ENCODE measurements at places on chromosomes 6 and 20. TPM values are rescaled to one million over a fixed set of nuclear protein-coding genes. Genes with fewer than 3 reads are reported as not detected.
A peak's percentile ranks its signal among the peaks of the same experiment; 100 is the strongest.

- DNase-seq = no peak
- no peaks in the 10 kb centered on the region for H3K27me3 ChIP-seq
- H3K4me1 ChIP-seq = no peaks in the 10 kb centered on the region
- H3K4me3 ChIP-seq = no peak overlapping the region
- H3K27ac ChIP-seq = no peak overlapping the region
Observed at GRCh38 chr6:135115411-135115810, 60.8 kb upstream of the HBS1L start.

DNA sequence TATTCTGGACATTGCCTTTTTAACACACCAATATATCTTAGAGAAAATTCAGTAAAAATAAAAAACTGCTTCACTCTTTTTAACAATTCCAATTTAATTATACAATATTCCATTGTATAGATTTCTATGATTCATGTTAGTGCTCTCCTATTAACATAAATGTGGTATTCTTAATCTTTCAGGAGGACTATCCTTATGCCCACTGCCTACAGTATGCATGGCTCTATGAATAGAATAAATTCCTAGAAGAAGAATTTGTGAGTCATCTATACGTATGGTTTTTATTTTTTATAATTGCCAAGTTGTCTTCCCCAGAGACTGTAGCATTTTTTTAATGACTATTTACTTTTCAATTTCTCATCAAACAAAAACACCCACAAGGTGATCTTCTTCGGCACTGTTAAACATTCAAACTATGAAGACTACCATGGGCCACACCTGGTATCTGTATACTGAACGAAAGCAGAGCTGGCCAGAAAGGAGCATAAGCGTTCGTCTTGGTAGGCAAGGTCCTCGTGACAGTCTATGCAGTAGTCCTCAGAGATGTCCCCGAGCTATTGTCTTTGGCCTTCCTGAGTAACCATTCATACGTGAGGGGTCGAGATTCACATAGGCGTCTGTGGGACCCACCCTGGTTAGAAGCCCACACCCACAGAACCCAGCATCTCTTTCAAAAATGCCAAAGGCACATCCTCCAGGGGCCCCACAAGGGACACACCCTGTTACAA lies 74.6 kb downstream of the KIF16B start:
- no peak overlapping the region for H3K4me3 ChIP-seq
- H3K27me3 ChIP-seq = no peaks in the 10 kb centered on the region
- DNase-seq = no peak

DNA sequence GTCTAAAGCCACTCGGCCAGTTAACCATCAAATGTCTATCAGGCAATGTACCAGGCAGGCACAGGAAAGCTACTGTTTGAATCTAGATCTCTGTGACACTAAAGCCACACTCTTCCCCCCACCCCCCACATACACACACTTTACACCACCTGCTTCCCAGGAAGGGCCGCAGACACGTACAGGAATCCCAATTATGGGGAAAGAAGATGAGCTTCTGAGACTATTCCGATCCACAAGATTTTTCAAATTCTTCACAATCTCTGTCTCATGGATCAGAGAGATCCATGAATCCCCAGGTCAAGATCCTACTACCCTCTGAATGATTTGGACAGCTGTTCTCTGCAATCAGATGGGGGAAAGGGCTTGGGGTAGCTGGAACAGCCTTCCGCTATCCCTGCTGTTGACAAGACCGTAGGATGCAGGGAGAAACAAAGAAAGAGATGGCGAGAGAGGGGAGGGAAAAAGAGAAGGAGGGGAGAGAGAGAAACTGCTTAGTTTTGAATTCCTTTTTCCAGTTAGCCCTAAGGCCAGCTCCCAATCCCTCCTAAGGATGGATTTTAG lies 25.4 kb upstream of the RIMS4 start:
- no peaks in the 10 kb centered on the region for H3K36me3 ChIP-seq
- peaks cover 26% of the 10 kb centered on the region for H3K27me3 ChIP-seq
- no peaks in the 10 kb centered on the region for H3K4me1 ChIP-seq
- H3K4me3 ChIP-seq = no peak overlapping the region

DNA sequence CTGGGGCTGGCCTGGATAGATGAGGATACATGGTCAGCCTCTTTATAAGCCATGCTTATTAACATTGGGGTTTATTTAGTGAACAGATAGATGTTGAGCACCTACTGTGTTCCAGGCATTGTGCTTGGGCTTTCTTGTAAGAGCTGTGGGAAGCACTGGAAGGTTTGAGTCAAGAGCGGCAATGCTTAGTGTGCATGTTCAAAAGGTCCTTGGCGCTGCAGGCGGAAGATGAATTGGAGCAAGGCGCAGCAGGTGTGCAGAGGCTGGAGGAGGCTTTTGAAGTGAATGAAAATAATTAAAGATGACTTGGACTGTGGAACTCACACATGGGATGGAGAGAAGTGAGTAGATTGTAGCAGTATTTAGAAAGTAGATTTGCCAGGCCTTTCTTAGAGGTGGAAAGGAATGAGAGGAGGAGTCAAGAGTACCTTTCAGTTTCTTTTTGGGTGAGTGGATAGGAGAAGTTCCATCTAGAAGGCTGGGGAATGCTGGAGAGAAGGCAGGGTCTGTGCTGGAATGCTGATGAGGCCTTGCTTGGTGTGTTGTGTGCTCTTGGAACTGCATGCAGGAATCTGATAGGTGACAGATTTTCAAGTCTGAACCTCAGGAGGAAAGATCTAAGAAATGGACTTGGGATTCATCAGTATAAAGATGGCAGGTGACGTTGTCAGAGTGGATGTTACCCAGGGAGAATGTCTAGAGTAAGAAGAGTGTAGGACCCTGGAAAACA lies 26.4 kb downstream of the SNX9 start:
- H3K4me1 ChIP-seq = peaks cover 16% of the 10 kb centered on the region
- H3K27me3 ChIP-seq = no peaks in the 10 kb centered on the region
- H3K36me3 ChIP-seq = no peaks in the 10 kb centered on the region
- H3K27ac ChIP-seq = no peak overlapping the region

- H3K4me1 ChIP-seq = no peaks in the 10 kb centered on the region
- no peak overlapping the region for H3K27ac ChIP-seq
- DNase-seq = no peak
Observed at GRCh38 chr6:88584581-88585275, 378.7 kb downstream of the RNGTT start.

PRR18 gene
- polyA plus RNA-seq = not detected

CLDN20 gene
- not detected for polyA plus RNA-seq

RAE1 gene
- polyA plus RNA-seq = 32.4 TPM

GRCh38 chr6:146909886-146910285 lies 294.3 kb upstream of the STXBP5 start:
- no peak for DNase-seq
- H3K4me1 ChIP-seq = peaks cover 29% of the 10 kb centered on the region
- no peaks in the 10 kb centered on the region for H3K36me3 ChIP-seq
- H3K27ac ChIP-seq = no peak overlapping the region

GRCh38 chr6:151186306-151186705 lies 53.5 kb upstream of the AKAP12 start:
- H3K36me3 ChIP-seq = no peaks in the 10 kb centered on the region
- H3K27me3 ChIP-seq = no peaks in the 10 kb centered on the region
- no peak overlapping the region for H3K4me3 ChIP-seq
- DNase-seq = no peak

- H3K4me3 ChIP-seq = no peak overlapping the region
- H3K36me3 ChIP-seq = no peaks in the 10 kb centered on the region
- H3K27me3 ChIP-seq = no peaks in the 10 kb centered on the region
- no peak for DNase-seq
- no peak overlapping the region for H3K27ac ChIP-seq
- H3K4me1 ChIP-seq = peaks cover 13% of the 10 kb centered on the region
Observed at GRCh38 chr6:121520337-121521163, 85.1 kb downstream of the GJA1 start.

- no peak overlapping the region for H3K27ac ChIP-seq
- H3K36me3 ChIP-seq = no peaks in the 10 kb centered on the region
- no peak overlapping the region for H3K4me3 ChIP-seq
- DNase-seq = no peak
- no peaks in the 10 kb centered on the region for H3K27me3 ChIP-seq
Observed at GRCh38 chr6:89604653-89605052, 33.9 kb downstream of the LYRM2 start.

DNA sequence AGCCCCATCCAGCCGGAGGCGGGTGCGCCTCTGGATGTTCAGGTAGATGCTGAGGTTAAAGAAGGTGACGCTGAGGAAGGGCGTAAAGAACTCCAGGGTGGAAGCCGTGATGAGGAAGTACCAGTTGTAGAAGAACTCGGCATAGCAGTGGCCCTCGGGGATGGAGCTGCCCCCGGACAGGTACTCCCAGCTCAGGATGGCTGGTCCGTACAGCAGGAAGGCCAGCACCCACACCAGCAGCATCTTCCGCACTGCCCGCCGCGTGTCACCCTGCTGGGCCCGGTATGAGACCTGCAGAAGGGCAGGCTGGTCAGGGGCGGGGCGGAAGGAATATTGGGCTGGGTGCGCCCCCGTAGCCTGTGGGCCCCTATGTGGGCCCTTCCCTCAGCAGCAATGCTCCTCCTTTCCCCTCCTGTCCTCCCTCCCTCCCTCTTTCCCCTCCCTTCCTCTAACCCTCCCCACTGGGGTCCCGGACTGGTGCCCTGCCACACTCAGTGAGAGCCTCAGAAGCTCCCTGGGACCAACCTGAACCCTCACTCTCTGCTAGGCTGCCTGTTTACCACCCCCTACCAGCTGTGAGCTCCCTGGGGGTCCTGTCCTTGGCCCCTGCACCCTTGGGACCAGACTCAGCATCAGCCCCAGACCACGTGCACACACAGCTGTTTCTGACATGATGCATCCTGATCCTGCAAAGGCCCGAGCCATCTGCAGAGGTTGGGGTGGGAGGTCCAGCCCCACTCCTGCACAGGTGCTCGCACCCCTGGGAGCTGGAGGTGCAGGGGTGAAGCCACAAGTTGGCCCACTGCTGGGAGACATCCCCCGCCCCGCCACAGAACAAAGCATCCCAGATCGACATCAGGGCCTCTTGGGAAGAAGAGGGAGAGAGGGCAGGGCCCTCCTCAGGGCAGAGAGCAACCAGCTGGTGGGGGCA lies 3.2 kb downstream of the HRH3 start:
- no peak for DNase-seq
- H3K27me3 ChIP-seq = peaks cover 77% of the 10 kb centered on the region
- no peak overlapping the region for H3K27ac ChIP-seq
- H3K4me1 ChIP-seq = no peaks in the 10 kb centered on the region
- H3K4me3 ChIP-seq = no peak overlapping the region

DNA sequence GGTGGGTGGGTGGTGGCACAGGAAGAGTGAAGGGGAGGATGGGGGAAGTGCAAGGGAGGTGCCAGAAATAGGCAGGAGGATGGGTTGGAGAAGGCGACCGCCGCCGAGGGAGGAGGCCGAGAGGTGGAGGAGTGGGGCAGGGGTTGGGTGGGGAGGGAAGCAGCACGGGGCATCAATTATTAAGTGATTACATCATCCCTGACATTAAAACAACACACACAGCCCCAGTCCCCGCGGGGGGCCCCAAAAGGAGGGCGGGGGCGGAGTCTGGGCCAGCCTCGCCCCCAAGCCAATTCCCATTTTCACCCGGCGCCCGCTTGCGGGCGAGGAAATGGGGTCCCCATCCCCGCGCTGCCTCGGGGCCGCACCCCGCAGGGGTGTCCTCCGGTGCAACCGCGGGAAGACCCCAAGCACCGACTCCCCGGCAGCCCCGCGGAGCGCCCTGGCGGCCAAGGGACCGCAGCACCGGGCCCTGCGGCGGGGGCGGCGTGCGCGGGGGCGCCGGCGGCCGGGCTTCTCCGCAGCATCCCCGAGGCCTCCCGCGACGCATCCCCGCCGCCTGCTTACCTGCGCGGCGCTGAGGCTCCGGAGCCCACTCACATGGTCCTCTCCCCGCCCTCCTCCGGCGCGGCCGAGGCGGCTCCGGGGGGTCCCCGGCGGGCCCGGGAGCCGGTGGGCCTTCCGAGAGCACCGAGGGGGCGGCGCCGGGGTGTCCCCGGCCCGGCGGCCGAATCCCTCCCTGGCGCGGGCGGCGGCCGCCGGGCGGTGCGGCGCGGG lies 663 bp downstream of the FYN start:
- H3K4me1 ChIP-seq = no peaks in the 10 kb centered on the region
- H3K4me3 ChIP-seq = peak overlapping the region; percentile 66
- H3K36me3 ChIP-seq = no peaks in the 10 kb centered on the region
- H3K27ac ChIP-seq = no peak overlapping the region
- no peak for DNase-seq

- no peak overlapping the region for H3K4me3 ChIP-seq
- H3K36me3 ChIP-seq = no peaks in the 10 kb centered on the region
- H3K4me1 ChIP-seq = no peaks in the 10 kb centered on the region
Observed at GRCh38 chr20:39090906-39091305, 128.8 kb downstream of the DHX35 start.

GRCh38 chr6:93676581-93676980 lies 257.2 kb upstream of the EPHA7 start:
- H3K4me1 ChIP-seq = no peaks in the 10 kb centered on the region
- H3K27ac ChIP-seq = no peak overlapping the region

DNA sequence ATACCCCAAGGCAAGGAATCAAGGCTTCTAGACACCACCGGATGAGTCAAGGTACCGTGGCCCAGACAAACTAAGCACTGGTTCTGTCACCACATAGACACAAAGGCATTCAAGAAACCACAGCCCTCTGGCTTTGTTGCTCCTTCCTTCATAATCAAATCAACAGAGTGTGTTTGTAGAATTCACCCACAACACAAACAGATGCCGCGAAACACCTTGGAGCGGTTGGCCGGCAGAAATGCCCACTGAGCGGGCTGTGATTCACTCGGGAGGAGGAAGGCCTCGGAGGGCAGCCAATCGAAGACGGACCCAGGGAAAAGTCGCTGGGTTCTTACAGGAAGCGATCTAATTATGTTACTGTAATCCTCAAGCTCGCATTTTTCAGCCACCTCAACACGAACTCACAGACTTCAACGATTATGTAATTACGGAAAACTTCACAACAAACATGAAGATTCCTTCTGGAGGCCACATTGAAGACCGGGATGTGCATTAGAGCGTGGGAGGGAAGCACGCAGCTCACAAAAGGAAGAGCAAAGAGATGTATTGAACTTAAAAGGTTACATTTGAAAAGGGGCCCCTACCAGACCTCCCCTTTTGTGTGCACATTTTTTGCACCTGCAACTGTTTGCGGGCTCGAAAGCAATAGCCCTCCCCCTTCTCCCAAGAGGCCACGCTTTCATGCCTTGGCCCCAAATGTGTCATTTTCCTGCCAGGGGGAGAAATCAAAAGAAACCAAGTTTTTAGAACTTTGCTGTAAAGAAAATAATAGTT lies 184.7 kb upstream of the PREP start:
- peak overlapping the region; percentile 27 for H3K27ac ChIP-seq
- no peak overlapping the region for H3K4me3 ChIP-seq
- no peaks in the 10 kb centered on the region for H3K36me3 ChIP-seq
- DNase-seq = no peak

MUC21 gene
- polyA plus RNA-seq = not detected

GRCh38 chr6:156437121-156437879 lies 339.9 kb upstream of the ARID1B start:
- no peaks in the 10 kb centered on the region for H3K36me3 ChIP-seq
- H3K4me3 ChIP-seq = no peak overlapping the region
- H3K27ac ChIP-seq = no peak overlapping the region
- no peaks in the 10 kb centered on the region for H3K27me3 ChIP-seq

PKHD1 gene
- under 0.01 TPM for polyA plus RNA-seq

GRCh38 chr6:112522587-112522986 lies 175.5 kb downstream of the RFPL4B start:
- H3K4me1 ChIP-seq = no peaks in the 10 kb centered on the region
- no peak overlapping the region for H3K4me3 ChIP-seq

Measured in keratinocyte (primary cell).